ENCODE measurements at places on chromosomes 7 and 10.
A peak's percentile ranks its signal among the peaks of the same experiment; 100 is the strongest.

- no peak for DNase-seq
Observed at GRCh38 chr7:108711611-108712010, 141.9 kb downstream of the DNAJB9 start.

DNA sequence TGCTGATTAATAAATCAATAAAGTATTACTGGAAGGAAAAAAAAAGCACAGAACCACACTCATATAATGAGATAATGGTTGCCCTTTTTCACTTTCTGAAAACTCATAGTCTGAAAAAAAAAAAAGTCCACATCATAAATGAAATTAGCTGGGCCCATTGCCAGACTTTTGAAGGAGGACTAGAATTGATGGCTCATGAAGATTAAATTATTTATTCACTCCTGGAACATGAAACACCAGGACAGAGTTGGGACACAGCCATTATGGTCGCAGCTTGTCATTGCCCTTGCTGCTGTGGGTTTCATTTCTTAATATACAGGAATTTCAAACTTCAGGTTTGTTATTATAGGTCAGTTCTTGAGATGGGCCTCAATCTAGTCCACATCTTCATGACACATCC is 91.9 kb downstream of the CNTNAP2 start:
- no peak for DNase-seq

GRCh38 chr10:131833446-131834080 is 67.2 kb upstream of the PPP2R2D start:
- no peak for DNase-seq

- no peak for DNase-seq
Observed at GRCh38 chr7:46368871-46369270, 447.8 kb upstream of the IGFBP3 start.

GRCh38 chr10:22029445-22030236 is 26.1 kb upstream of the DNAJC1 start:
- no peak for DNase-seq

- no peak for DNase-seq
Observed at GRCh38 chr10:89283025-89283935, 18.6 kb upstream of the IFIT2 start.

GRCh38 chr10:26890956-26891355 is 30.2 kb upstream of the ABI1 start:
- DNase-seq, result peak; percentile 33

GRCh38 chr10:67662415-67662814 is 33.6 kb downstream of the CTNNA3 start:
- no peak for DNase-seq

- DNase-seq, result no peak
Observed at GRCh38 chr10:82572744-82573143, 697.8 kb downstream of the NRG3 start.

DNA sequence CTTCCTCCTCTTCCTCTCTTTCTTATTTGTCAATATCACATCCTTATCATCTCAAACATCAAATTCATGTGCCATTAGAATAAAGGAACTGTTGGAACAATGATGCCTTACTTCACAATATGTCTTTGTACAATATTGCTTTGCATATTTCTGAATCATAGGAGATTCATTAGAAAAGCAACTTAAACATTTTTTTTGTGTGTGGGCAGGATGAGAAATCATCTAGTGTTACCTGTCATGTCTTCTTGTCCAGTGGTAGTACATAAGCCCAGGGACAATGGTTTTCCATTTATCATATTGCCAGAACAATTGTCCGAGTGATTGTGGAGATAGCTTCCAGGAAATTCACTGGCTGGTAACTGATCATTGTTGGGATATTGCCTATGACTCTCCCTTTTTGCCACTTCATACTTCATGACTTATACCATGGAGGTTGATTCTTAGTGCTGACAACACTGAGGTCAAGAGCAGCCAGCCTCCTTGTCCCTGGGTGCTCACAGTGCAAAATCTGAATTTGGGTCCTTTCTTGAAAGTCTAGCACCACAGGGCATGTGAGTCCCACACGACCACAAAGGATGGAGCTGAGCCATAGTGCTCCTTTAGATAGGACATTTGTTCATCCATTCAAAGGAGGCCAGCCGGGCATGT is 215.0 kb downstream of the MDFIC start:
- no peak for DNase-seq

- DNase-seq, result no peak
Observed at GRCh38 chr7:21430575-21430954, 2.7 kb downstream of the SP4 start.

DNA sequence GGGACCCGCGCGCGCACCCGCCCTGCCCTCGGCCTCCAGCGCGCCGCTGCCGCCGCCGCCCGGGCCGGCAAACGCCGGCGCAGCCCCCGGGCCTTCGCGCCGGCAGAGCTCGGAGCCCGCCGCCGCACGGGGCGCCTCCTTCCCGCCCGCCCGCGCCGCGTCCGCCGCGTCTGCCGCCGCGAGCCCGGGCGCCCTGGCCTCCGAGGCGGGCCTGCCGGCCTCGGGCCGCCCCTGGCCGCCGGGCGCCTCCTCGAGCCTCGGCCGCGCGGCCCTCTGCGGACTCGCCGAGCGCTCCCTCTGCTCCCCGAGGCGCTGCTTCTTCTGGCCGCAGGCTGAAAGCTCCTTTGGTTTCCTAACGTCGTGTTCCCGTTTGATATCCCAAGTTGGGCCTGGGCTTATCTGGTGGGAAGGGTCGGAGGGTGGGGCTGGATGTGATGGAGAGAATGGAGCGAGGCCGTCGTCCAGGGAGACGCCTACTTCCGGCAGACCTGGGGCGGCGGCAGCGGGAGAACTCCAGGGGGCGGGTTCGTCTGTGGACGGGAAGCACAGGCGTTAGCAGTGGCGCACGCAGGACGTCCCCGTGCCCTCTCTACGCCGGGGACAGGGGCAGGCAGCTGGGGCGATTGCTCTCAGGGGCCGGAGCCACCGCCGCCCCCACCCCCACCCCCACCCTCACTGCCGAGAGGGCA is 221.0 kb downstream of the PHTF2 start:
- peak; percentile 74 for DNase-seq

DNA sequence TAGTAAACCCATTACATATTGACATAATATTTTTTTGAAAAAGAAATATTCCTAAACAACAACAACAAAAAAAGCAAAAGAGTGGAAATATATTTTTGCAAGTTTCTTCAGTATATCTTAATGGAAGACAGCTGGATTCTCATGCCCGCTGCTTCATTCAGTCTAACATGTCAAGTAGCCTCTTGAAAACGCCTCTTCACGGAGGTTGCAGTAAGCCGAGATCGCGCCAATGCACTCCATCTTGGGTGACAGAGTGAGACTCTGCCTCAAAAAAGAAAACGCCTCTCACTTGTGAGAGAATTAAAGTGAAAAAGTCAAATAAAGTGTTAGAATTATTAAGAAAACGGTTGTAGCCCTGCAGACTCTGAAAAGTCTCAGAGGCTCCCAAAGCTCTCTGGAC is 1.3 kb downstream of the CUTC start:
- peak; percentile 41 for DNase-seq

All from head of caudate nucleus (tissue), 42 donors.